ENCODE measurements at places on chromosomes 4 and X.

GRCh38 chr4:7068883-7069282, 1.0 kb upstream of the GRPEL1 start:
- DNase-seq = no peak

- no peak for DNase-seq
Measured at GRCh38 chr4:184819786-184820185, 6.0 kb downstream of the ACSL1 start.

DNA sequence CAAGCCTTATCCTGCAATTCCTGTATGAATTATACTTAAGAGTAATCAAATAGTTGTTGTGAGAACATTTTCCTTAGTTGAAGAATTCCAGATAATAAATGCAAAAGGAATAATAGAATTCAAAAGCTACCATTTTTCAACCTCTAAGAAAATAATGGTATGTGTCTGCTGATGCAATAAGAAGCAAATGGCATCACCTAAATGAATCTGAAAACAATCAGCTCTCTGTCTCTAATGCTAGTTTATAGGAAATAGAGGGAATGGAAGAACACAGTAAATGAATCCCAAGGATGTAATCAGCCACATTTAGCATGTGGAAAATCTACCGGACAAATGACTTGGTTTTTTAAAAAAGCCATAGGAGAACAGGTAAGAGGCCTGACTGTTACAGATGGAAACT, 115.1 kb downstream of the DCHS2 start:
- DNase-seq = no peak

DNA sequence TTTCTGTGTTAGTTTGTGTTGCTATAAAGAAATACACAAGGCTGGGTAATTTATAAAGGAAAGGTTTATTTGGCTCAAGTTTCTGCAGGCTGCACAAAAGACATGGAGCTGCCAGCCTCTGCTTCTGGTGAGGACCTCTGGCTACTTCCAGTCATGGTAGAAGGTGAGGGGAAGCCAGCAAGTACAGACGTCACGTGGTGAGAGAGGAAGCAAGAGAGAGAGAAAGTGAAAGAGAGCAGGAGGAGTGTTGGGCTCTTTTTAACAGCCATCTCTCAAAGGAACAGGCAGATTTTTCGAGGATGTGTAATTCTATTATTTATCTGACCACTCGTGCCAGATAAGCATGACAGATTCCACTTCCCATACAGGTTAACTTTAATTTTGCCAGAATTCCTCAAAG, 1199.1 kb downstream of the ADGRL3 start:
- DNase-seq = no peak

GRCh38 chrX:113305496-113305895, 464.9 kb upstream of the AMOT start:
- DNase-seq = peak; percentile 74

- DNase-seq = no peak
Measured at GRCh38 chrX:103734125-103734760, 23.5 kb downstream of the TMEM31 start.

DNA sequence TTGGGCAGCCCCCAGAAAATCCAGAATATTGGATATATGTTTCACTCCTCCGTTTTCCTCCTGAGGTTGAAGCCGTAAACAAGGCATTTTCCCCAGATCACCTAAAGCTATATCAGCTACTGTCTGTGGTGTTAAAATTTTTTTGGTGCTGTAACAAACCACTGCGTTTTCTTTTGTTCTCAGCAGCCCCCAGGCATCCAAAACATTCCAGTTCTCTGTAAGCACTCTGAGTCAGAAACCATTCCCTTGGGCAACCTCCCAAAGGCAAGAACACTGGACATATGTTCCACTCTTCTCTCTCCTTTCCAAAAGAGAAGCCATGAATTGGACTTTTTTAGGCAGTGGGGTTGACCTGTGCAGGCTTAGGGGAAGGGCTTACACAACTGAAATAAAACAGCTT, 310.9 kb downstream of the MID1IP1 start:
- DNase-seq = peak; percentile 3

DNA sequence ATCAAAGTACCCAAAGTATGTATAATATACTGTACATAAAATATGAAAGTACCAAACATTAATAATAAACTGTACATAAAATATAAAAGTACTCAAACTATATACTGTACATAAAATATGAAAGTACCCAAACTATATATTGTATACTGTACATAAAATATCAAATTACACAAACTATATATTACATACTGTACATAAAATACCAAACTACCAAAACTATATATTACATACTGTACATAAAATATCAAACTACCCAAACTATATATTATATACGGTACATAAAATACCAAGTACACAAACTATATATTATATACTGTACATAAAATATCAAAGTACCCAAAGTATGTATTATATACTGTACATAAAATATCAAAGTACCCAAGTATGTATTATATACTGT, 723.7 kb downstream of the CWH43 start:
- DNase-seq = no peak

DNA sequence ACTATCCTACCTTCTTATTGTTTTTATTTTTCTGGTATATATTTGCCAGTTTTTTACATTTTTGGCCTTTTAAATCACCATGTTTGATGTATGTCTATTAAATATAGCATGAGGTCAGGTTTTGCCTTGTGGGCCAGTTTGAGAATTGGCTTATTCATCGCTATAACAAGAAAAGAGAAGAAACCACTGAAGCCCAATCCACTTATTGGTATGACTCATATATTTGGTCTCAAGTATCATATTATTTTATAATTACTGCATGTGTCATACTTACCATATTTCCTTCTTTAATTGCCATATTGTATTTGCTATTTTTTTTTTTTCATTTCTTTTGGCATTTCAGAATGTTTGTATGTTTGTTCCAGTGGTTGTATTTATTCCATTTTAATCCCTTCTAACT, 99.3 kb downstream of the IRF2 start:
- peak; percentile 50 for DNase-seq

GRCh38 chrX:68832101-68832416, 3.2 kb downstream of the EFNB1 start:
- DNase-seq = peak; percentile 69

DNA sequence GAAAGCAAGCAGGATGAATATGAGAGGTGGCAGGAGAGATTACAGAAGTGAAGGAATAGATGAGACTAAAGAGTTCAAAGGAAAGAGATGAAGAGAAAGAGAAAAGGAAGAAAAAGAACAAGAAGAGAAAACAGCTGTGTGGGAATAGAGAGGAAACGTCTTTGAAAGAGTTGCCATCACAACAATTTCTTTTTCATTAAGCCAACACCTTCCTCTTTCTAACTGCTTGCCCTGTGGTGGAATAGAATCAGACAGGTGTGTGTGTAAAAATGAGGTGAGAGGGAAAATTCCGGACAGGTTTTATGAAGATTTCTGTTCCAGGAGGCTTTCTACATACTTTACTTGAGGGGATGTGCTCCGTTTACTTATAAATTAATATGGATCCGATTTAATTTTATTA, 28.8 kb downstream of the DTHD1 start:
- no peak for DNase-seq

DNA sequence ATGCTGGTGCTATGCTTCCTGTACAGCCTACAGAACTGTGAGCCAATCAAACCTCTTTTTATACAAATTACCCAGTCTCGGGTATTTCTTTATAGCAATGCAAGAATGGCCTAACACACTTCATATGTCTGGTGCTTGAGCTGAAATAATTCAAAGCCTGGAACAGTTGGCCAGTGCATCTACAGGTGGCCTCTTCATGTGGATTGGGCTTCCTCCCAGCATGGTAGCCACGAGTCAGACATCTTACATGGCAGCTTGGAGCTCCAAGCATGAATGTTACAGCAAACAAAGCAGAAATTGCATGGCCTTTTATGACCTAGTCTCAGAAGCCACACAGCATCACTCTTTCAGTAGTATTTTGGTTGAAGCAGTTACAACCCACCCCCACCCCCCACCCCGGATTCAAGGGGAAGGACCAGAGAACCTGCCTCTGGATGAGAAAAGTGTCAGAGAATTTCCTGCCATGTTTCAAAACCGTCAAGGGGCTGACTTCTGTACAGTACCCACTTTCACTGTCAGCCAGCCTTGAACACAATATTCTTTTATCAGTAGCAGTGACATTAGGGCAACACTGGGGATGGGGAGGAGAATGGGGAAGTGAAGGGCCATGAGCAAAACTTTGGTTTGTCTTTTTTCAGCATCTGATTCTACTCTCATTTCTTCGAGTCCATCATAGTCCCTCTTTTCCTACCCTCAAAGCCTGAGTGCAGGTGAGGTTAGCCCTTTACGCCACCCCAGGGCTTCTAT, 368.7 kb downstream of the BCOR start:
- DNase-seq = no peak

GRCh38 chr4:138275216-138275615, 33.1 kb upstream of the SLC7A11 start:
- DNase-seq = no peak

- peak; percentile 11 for DNase-seq
Measured at GRCh38 chr4:1171311-1172227, 814 bp downstream of the SPON2 start.

DNA sequence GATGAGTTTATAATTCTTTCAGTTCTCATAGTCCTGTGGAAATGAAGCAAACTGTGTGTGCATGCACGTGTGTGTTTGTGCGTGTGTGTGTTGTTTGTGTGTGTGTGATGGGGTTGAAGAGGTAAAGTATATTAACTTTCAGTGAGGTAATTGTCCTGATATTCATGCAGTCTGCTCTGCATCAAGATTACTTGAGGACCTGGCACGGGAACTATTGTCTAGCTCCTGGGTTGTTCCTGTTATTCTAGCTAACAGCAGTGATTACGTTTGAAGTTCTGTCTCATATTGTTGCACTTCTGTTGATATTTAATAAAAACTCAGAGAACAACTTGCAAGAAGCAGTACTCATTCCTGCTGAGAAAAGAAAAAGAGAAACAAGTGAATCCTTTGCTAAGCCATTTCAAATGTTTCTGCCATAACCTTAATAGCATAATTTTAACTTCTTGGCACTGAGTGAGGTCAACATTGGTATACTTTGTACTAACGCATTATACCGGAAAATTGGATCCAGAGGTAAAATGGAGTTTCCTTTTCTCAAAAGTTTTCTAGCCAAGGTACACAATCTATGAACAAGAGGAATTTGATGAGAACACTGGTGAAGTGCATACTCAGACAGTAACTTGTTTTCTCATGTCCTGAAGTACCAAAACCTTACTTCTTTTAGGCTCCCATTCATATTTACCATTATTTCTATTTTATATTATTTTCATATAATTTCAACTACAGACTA, 113.2 kb downstream of the SPCS3 start:
- DNase-seq = no peak

- no peak for DNase-seq
Measured at GRCh38 chr4:77992581-77992980, 64.5 kb upstream of the FRAS1 start.

- DNase-seq = no peak
Measured at GRCh38 chrX:77519765-77520164, 72.6 kb downstream of the FGF16 start.

GRCh38 chr4:38740303-38740702, 42.5 kb downstream of the TLR10 start:
- no peak for DNase-seq

- DNase-seq = peak; percentile 46
Measured at GRCh38 chr4:47933840-47934239, 19.5 kb upstream of the NFXL1 start.

- DNase-seq = no peak
Measured at GRCh38 chrX:116417968-116418367, 18.4 kb upstream of the SLC6A14 start.

DNA sequence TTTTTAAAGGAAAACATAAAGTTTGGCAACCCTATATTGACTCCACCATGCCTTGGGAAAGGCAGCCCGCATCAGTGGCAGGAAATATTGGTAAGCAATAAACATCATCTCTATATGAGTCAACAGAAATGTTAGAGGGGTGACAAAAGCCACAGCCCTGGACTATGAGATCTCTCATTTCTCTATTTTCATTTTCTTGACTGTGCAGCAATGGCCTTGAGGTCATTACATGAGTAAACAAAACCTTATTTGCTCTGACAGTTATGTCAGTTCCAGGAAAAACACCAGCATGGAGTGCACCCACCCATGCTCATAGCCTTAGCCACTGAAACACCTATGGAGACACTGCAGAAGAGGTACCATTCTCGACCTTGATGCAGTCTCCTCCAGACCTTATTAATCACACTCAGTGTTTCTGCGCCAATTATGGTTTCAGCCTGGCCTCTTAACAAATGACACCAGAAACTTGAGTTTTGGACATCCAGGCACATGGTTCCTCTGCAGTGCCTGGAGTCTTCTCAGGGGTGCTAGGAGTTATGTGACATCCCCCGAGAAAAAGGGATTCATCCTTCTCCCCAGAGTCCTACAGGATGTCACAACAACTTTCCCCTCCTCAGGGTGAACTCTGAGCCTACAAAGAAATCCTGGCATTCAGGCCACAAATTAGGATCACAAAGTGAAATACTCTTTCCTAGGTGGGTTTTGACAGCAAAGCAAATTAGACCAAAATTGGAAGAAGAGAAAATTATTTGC, 16.0 kb upstream of the HPGD start:
- no peak for DNase-seq

DNA sequence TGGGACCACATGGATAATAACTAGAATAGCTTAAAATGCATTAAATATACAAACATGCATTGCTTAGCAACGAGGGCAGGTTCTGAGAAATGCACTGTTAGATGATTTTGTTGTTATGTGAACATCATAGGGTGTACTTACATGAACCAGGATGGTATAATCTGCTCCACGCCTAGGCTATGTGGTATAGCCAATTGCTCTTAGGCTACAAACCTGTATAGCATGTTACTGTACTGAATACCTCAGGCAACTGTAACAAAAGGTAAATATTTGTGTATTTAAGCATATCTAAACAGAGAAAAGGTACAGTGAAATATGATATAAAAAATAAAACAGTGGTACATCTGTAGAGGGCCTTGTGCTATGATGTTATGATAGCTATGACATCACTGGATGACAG, 169.2 kb upstream of the IL15 start:
- peak; percentile 42 for DNase-seq

- DNase-seq = peak; percentile 83
Measured at GRCh38 chr4:189202182-189202868, 738.3 kb upstream of the FRG1 start.

- no peak for DNase-seq
Measured at GRCh38 chrX:143683486-143683885, 37.1 kb downstream of the SPANXN2 start.

DNA sequence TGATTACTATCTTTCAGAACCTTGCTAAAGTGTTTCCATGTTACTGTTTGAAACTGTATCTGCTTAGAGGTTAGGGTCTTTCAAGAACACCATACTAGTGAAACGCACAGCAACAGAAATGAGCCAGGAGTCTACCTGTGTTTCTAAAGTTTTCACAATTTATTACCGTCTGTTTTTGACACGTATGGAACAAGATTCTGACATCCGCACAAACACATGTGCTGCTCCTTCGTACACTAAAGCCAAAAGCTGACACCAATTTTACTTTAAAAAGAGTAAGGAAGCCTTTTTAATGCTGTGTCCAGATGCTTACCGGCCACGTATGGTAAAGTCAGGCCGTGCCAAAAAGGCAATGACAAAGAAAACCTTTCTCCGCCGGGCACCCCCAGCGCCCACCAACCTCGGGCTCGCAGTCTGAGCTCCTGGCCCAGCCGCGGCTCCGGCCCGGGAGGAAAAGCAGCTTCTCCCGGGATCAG, 532 bp downstream of the RPS4X start:
- DNase-seq = no peak

GRCh38 chr4:87310691-87311335, 11.9 kb downstream of the HSD17B13 start:
- DNase-seq = peak; percentile 7

- DNase-seq = no peak
Measured at GRCh38 chr4:101856149-101856548, 65.6 kb downstream of the BANK1 start.
